ENCODE measurements at places on chromosomes 5 and 9. TPM values are rescaled to one million over a fixed set of nuclear protein-coding genes. Genes with fewer than 3 reads are reported as not detected.

- no peak for DNase-seq
Measured at GRCh38 chr9:81566074-81566698, 123.2 kb downstream of the TLE1 start.

Gene PRRX2
- 10.2 TPM for total RNA-seq

DNA sequence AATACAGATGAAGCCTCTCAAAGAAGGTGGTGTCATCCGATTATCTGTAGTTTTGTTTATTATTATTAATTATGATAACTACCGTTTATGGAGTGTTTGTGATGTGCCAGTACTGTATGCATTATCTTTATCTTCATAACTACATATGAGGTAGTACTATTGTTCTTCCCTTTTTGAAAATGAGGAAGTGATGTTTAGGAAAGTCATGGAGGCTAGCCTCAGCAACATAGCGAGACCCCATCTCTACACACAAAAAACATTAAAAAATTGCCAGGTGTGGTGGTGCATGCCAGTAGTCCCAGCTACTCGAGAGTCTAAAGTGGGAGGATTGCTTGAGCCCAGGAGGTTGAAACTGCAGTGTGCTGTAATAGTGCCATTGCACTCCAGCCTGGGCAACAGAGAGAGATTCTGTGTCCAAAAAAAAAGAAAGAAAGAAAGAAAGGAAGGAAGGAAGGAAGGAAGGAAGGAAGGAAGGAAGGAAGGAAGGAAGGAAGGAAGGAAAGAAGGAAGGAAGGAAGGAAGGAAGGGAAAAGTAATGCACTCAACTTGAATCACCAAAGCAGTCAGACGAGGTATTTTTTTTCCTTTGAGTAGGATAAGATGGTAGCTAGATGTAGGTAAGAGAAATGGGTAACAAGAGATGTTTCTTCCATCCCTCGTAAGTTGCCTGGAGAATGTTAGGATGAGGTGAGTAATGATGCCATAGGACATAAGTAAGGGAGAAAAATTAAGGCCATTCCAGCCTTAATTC, 47.8 kb downstream of the PAM start:
- no peak for DNase-seq

Gene DPM2
- 7.3 TPM for total RNA-seq

DNA sequence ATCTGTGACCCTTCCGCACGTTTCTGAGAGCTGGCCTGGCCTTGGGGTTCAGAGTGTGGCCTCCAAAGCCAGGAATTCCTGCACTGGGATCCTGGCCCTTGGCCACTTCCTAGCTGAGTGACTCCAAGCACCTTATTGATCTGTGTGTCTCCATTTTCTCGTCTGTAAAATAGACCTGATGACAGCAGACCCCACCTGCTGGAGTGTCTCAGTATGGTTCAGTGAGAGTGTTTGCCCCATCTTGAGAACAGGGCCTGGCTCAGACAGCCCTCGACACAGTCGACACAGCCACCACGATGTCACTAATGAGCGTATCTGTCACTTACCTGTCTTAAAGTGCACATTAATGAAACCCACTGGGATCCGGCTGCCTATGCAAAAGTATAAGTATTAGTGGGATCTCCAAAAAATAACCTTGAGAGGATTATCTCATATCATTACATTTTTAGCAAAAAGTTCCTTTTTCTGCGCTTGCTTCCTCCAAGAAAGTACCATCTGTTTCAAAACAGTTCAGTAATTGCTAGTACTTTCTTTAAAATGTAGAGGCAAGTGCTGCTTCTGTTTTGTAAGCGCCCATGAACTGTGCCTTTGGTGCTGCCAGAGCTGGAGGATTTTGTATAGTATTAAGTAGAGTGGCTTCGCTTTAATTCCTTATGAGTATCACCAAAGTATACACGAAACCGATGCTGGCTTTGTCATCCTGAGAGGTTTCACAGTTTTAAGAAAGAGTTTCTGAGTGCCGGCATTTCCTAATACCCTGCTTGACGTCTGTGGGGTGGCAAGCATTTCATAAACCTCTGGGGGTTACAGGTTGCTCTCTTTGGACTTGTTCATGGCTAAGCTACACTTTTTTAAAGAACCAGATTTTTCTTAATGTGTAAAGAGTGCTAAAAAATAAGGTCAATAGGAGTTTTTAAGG, 31.7 kb downstream of the UBE2QL1 start:
- DNase-seq, result no peak

Gene ARHGEF28
- total RNA-seq, result 16.4 TPM

Gene JAKMIP2
- total RNA-seq, result 0.83 TPM

- no peak for DNase-seq
Measured at GRCh38 chr9:90967145-90967538, 165.5 kb downstream of the SYK start.

Gene WNT8A
- total RNA-seq, result not detected

DNA sequence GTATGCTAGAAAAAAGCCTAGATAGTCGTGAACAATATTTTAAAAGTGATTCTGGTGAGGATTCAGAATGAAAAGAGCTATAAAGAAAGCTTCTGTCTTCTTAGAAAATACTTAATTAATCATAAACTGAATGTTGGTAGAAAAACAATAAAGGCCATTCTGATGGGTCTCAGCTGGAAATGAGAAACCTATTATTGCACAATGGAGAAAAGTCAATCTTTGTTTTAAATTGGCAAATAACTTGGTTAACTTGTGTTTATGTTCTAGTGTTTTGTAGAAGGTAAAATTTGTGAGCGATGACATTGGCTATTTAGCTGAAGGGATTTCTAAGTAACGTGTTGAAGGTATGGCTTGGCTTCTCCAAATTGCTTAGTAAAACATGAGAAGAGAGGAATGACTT, 74.1 kb upstream of the TMED7 start:
- no peak for DNase-seq

Gene CDH6
- total RNA-seq, result 5.3 TPM

Gene FAM153A
- total RNA-seq, result 1.4 TPM

Gene NUTM2F
- total RNA-seq, result not detected

- DNase-seq, result no peak
Measured at GRCh38 chr5:155952486-155953089, 374.4 kb upstream of the SGCD start.

DNA sequence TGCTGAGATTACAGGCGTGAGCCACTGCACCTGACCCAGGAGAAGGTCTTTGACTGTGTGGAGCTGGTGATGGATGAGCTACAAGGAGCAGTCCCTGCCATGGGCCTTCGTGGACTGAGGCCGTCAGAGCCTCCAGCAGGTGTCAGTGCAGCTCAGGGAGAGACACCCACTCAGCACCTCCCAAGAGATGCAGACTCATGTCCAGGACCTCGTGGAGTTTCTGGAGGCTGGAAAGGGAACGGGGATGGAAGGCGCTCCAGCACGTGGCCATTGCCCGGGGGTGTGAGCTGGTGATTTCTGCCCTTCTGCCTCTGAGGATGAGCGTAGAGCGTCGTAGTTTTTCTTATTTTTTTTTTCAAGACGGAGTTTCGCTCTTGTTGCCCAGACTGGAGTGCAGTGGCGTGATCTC, 9.5 kb downstream of the TOR4A start:
- DNase-seq, result no peak

DNA sequence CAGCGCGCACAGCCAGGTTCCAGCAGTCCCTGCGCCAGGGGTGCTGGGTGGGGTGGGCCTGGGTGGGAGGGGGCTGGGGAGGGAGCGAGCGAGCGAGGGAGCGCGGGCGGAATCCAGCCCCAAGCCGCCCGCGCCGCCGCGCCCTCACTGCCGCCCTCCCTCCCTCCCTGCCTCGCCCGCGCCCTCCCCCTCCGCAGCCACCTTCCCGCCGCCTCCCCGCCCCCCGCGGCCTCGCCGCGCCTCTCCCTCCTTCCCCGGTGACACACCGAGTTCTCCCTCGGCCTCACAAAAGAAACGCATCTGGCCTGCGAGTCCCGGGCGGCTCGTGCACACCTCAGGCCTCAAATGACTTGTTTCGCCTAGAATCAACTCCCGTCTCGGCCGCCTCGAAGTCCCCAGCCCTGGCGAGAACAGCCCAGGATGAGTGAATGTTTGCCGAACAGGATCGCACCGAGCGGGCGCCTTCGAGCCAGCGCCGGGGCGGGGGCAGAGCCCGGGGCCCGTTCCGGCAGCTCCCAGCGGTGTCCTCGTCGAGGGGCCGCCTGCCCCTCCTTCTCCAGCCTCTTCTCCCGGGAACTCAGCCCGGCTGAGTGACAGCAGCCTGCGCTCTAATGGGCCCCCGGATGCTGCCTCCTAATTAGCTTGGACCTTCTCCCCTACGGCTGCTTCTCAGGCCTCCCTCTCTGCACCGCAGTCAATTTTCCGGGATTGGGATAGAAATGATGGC, 371 bp upstream of the PITX1 start:
- no peak for DNase-seq

Gene FCHO2
- 22.5 TPM for total RNA-seq

Gene ADRA1B
- total RNA-seq, result 2.5 TPM

DNA sequence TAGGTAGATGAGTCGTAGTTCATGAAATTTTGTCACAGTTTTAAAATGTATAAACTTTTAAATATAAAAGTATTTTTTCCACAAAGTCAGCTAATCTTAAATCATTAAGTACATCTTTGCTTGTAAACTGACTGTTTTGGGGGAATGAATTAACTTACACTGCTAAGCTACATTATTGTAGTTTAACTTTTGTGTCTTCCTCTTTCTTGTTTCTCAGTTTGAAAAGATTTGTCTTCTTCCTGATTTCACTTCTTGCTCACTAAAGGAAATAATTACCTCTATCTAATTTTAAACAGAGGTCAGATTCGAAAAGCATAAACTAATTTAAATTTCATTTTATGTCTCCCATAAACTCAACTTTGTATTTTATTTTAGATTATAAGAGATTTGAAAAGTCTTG, 5.7 kb downstream of the NIPSNAP3B start:
- DNase-seq, result no peak

GRCh38 chr9:660227-660626, 181.3 kb upstream of the DMRT1 start:
- DNase-seq, result no peak

GRCh38 chr5:126741361-126741760, 35.6 kb upstream of the LMNB1 start:
- DNase-seq, result no peak

DNA sequence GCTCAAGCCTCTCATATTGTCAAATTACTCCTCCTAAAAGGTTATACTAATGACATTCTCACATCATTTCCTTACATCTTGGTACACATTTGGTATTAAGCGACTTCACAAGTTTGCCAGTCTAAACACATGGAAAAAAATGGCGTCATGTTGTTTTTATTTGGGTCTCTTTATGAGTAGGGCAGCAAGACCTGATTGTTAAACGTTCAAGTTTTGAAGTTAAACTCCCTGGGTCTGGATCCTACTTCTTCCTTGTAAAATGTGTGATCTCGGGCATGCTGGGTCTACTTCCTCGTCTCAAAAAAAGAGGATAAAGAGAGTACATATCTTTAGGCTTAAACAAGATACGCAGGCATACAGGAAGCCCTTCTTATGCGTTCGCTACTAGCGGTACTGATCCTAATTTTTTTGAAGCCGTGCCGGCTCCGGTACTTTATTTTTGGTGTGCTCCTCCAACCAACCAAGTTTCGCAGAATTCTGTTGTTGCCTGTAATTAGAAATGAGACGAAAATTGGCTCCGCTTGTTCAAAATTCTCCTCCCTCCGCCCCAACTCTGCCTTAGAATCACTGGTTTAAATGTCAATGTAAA, 596 bp upstream of the CDC37L1 start:
- no peak for DNase-seq

DNA sequence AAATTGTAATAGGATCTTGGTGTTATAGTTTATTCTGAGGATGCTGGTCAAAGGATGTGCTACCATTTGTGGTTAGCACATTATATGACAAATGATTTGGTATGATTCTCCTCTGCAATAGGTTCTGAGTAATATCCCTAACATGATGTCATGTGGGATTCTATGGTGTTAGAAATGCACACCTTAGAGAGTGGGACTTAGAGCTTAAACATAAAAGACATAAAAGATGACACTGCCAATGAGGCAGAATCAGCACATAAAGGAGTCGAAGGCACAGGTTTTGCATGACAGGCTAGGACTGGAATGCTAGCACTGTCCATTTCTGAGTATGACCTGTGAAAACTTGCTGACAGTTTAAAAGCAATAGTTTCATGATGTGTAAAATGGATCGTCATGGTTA, 100.4 kb downstream of the OSTF1 start:
- DNase-seq, result no peak

DNA sequence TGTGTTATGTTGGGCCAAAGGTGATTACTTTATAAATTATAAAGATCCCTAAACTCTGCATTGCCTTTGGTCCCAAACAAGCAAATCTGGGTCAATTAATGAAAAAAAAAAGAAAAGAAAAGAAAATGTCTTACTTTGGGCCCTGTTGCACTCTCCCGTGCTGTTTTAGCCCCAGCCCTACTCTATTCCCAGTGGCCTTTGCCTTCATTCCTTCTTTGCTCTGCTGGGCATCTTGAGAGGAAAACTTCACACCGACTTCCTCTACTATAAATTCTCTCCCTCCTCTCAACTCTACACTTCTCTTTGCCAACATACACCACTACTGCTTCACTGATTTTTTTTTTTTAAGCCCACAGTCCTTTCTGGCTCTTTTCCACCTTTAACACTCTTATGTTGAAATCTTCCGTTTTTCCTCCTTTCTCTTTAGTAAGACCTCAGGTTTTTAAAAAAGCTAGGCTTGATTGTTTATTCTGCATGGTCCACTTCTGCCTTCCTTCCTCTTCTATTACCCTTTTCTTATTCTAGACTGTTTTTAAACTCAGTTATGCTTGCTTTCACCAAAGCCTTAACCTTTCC, 4.5 kb upstream of the MSMP start:
- DNase-seq, result no peak

DNA sequence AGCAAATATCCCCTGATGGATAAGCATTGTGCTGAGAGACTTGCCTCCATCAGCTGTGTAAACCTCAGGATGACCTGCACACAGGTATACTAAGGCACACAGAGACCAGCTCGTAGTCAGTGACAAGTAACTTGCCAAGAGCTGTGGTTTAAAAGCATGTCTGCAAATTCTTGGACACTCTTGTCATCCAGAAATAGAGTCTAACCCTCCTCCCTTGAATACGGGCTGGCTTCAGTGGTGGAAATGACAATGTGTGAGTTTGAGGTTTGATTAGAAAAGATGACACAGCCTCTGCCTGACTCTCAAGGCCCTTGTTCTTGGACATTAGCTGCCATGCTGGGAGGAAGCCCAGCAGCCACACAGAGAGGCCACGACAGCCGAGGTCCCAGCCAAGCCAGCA, 114.4 kb downstream of the GADD45G start:
- DNase-seq, result no peak

Gene TRPM3
- total RNA-seq, result 0.17 TPM

Gene DMRTA1
- 3.4 TPM for total RNA-seq

- no peak for DNase-seq
Measured at GRCh38 chr5:156913719-156914370, 49.2 kb downstream of the TIMD4 start.

Gene SIT1
- total RNA-seq, result 0.83 TPM

Data from esophagus muscularis mucosa (tissue), 4 donors.